Epithelial cell of alveolus of lung (primary cell): ENCODE measurements at places on chromosomes 1 and 21. TPM values are rescaled to one million over a fixed set of nuclear protein-coding genes. Genes with fewer than 3 reads are reported as not detected.

Gene HUNK
- not detected in 2 replicates for total RNA-seq

Gene FNDC10
- total RNA-seq = 5.6 and 6.3 TPM in 2 replicates

Gene GSTM4
- total RNA-seq = 22.8 and 30.3 TPM in 2 replicates

Gene SLC66A1
- total RNA-seq = 16.6 and 21.3 TPM in 2 replicates

Gene SYT11
- 30.6 and 31.3 TPM in 2 replicates for total RNA-seq

Gene TGFB2
- 5.0 and 27.2 TPM in 2 replicates for total RNA-seq

Gene FAM167B
- total RNA-seq = 0.40 TPM in 1 of 2 replicates, not detected in the other

Gene GFI1
- total RNA-seq = 0.52 TPM in 1 of 2 replicates, not detected in the other

Gene KAZN
- 1.4 and 9.4 TPM in 2 replicates for total RNA-seq

Gene NFASC
- total RNA-seq = 0.56 and 1.2 TPM in 2 replicates

Gene POU3F1
- not detected in 2 replicates for total RNA-seq

Gene DHRS3
- total RNA-seq = 46.6 and 307 TPM in 2 replicates

Gene ATP1A4
- not detected in 2 replicates for total RNA-seq

Gene NUDT4B
- 36.4 and 38.8 TPM in 2 replicates for total RNA-seq

Gene LMOD1
- 0.56 and 1.0 TPM in 2 replicates for total RNA-seq

Gene PRELP
- total RNA-seq = under 0.01 TPM in 2 replicates

Gene SH3D21
- total RNA-seq = 1.3 and 4.9 TPM in 2 replicates

Gene OR2W3
- total RNA-seq = not detected in 2 replicates

Gene C1orf87
- total RNA-seq = 1.0 TPM in 1 of 2 replicates, not detected in the other

Gene FAM43B
- total RNA-seq = 0.32 and 0.39 TPM in 2 replicates

Gene OR14I1
- not detected in 2 replicates for total RNA-seq

Gene SLC45A3
- 2.6 and 6.3 TPM in 2 replicates for total RNA-seq

Gene CCDC18
- total RNA-seq = 4.6 and 9.2 TPM in 2 replicates

Gene TMCC2
- 3.0 and 3.6 TPM in 2 replicates for total RNA-seq

Gene F11R
- total RNA-seq = 7.0 and 19.7 TPM in 2 replicates

Gene PADI4
- not detected in 2 replicates for total RNA-seq

Gene SPRR2F
- total RNA-seq = not detected in 2 replicates

Gene WASF2
- total RNA-seq = 28.8 and 54.2 TPM in 2 replicates

Gene SYT6
- total RNA-seq = 0.72 TPM in 1 of 2 replicates, not detected in the other

Gene SZRD1
- 71.1 and 76.2 TPM in 2 replicates for total RNA-seq
